ENCODE measurements at places on chromosomes 2 and 18.

DNA sequence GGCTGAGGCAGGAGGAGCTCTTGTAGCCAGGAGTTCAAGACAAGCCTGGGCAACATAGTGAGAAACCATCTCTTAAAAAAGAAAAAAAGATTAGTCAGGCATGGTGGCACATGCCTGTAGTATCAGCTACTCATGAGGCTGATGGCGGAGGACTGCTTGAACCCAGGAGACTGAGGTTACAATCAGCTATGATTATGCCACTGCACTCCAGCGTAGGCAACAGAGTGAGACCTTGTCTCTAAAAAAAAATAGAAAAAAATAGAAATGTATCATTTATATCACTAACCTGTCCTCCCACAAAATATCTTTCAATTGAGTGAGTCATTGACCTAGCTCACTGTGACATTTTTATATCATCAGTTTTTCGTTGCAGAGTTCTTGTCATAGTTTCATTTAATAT lies 152.5 kb downstream of the DTNA start:
- no peak for DNase-seq

DNA sequence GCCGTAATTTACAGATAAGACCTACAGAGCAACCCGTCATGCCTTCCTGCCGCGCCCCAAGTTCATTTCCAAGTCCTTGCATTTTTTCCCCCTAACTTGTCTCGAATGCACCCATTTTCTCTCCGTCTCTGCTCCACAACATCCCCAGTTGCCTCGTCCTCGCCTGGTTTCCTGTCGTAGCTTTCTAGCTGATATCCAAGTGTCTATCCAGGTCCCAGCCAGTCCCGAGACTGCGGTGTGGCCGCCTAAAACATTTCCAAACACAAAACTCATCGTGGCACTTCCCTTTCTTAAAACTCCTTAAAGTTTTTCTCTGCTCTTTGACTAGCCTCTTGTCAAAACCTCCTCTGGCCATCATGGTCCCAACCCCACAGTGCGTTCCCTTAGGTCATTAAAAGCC lies 1.2 kb upstream of the BARD1 start:
- no peak for DNase-seq

GRCh38 chr18:41731884-41732283 lies 223.2 kb upstream of the PIK3C3 start:
- DNase-seq, result no peak

DNA sequence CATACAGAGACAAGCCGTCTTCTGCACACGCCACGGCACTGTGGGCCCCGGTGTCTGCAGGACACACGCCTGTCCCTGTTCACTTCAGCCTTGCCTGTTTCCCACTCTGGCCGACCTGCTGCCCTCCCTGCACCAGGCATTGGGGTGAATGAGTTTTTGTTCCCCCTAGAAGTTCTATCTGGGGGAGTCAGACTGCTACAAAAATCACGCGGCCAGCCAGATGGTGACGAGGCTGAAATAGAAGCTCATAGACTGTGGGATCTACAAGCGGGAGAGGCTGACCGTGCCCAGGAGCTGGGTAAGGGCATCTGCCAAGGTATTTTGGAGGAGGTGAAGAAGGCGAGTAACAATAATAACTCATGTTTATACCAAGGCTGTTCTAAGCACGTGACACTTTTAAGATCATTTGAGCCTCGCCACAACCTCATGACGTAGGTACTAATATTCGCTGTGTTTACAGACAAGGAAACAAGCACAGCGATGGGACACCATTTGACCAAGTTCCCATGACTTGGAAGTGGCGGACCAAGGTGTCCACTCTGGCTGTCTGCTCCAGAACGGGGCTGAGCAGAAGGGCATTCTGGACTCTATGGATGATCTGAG lies 53.6 kb downstream of the KCNF1 start:
- DNase-seq, result no peak

- DNase-seq, result no peak
Measured at GRCh38 chr18:28365411-28365831, 188.5 kb upstream of the CDH2 start.

DNA sequence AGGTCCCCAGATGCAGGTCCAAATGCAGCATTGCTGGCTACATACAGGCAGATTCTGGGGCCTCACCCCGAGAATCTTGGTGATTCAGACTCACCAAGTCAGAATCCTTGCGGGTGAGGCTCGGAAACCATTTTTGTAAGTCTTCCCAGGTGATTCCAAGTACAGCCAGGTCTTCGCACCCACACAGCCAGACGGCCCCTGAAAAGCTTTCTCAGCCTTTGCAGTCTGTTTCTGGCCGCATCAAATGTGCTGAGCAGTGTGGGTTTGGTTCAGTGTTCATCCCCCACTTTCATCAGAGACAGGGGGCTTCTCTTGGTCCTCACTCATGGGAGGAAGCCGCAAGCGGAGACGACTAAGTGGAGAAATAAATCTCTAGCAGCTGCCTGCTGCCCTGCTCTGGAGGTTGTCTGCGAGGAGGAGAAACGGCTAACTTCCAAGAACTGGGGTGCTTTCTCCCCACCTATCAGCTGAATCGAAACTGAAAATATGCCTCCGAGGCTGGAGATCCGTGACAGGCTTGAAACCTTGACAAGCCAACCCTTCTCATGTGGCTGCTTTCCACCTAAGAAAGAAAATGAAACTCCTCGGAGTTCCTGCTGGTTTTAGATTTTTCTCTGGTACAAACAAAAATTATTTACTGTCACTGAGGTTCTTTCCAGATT lies 8.9 kb upstream of the TMEM185B start:
- peak; percentile 20 for DNase-seq

DNA sequence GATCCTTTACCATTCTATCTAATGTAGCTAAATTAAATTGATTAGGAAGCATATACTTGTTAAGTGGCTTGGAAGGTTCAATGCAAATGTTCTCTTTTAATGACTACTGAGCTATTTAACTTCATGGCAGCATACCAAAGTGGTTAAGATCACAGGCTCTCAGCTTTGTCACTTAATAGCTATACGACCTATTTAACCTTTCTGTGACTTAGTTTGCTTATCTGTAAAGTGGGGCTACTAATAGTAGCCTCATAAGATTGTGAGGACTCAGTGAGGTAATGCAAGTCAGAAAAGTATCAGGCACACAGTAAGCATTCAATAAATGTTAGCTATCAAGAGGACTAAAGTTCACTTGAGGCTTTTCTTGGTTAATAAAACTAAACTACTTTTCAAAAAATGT lies 4.3 kb downstream of the CKAP2L start:
- DNase-seq, result no peak

DNA sequence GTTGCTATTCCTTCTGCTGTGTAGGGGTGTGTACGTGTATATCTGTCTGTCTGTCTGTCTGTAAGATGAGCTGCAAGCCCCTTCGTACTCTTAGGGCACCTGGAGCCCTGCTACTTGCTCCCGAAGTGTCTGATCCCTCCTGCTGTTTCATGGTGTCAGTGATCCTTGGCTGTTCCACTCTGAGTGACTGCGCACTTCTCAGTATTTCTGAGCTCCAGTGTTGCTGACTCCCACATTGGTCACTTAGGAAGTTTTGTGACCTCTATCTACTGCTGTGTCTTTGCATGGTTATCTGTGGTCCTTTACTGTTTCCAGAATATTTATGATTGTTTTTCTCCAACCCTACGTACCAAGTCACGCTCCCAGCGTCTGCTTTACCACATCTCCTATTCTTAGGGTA lies 16.2 kb downstream of the SEMA4F start:
- DNase-seq, result no peak

DNA sequence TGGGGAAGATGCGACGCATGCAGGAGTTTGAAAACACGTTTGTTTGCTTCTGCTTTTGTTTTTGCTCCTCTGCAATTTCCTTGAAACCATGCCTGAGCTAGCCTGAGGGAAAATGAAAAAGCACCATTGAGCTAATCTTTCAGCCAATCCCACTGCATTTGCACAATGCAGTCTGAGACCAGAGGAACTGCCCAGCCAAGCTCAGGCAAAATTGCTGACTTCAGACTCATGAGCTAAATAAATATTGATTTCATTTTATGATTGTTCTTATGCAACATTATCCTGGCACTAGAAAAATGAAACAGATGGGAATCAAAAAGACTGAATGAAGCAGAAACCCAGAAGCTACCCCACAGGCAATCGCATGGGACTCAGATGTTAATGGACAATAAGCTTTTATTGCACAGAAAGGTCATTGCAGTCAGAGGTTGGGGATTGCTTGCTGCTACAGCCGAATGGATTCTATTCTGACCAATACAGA lies 37.0 kb downstream of the TPRKB start:
- no peak for DNase-seq

- no peak for DNase-seq
Measured at GRCh38 chr18:49652881-49653724, 91.2 kb downstream of the LIPG start.

- DNase-seq, result no peak
Measured at GRCh38 chr2:143282684-143283083, 153.5 kb downstream of the ARHGAP15 start.
